Stimulated activated CD4-positive, alpha-beta T cell treated with anti-CD3 and anti-CD28 coated beads, TNF-alpha, amount 100 ng/mL, for 24 hours (primary cell): ENCODE measurements at places on chromosomes 1 and 21.

DNA sequence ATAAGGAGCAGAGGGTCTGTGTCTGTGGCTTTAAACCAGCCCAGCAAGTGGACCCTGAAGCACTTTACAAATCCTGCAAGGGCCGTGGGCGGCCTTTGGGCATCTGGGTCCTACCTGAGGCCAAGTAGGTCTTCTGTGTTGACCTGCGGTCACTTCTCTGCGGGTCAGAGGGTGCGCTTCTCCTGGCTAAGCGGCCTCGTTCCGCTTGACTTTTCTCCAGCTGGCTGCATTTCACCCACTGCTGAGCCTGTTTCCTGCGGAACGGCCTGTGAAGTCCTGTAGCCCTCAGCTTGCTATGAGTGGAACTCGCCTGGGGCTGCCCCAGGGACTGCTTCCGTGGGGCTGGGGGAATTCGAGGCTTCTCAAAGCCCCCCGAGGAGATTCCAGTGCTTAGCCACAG is 43.3 kb downstream of the SLC37A1 start:
- no peak for DNase-seq

DNA sequence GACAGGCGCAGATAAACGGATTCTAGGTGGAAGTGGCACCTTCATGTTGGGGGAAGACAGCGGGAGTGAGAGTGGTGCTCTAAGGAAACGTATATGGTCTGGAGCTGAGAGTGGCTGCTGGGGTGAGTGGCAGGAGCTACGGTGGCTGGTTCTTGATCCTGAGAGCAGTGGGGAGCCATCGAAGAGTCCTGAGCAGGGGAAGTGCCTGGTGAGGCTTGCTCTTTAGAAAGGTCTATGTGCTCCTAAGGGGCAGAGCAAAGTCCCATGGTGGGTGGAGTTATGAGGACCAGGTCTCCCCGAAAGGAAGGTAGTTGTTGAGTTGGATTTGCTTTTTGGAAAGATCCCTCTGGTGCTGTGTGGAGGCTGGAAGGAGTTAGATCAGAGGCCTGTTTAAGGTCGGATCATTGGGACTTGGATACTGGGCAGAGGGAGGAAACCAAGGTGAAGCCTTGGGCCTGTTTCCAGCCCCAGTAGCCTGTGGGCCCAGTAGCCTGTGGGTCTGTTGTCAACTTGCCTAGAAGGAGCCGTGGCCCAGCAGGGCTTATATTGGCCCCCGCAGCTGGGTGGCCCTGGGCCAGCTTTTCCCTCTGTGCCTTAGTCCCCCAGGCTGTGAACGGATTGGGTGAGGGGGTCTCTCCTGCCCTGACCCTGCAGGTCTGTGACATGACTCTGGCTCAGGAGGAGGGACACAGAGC is 33.0 kb downstream of the ACOT11 start:
- DNase-seq: no peak

DNA sequence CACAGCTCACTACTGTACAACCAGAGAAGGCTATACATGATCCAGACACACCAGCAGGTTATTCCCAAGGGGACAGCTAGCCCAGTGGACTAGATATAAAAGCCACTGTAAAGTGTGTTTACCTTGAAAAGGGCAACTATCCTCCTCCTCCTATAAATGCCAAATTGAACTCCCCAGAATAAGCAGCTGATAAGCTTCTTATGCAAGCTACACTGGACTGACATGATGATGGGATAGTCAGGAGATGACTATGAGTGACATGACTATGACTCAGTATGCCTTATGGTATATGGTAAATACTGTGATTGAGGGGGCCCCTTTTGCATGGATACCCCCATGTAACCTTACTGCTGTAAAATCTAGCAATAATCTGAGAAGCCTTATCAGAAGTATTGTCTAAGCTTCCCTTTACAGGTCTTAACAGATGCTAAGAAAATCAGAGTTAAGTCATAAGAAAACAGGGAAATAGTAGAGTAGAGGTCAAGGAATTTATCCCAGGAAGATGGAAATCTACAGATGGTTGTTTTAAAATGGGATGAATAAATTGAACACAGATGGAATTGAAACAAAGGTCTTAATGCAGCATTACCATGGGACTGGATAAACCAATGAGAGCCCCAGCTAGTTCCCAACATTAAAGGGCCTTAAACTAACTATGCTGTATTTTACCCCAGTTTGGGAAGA is 55.8 kb downstream of the TRIM33 start:
- no peak for DNase-seq

GRCh38 chr1:8113262-8114220 is 87.4 kb upstream of the ERRFI1 start:
- DNase-seq: no peak

DNA sequence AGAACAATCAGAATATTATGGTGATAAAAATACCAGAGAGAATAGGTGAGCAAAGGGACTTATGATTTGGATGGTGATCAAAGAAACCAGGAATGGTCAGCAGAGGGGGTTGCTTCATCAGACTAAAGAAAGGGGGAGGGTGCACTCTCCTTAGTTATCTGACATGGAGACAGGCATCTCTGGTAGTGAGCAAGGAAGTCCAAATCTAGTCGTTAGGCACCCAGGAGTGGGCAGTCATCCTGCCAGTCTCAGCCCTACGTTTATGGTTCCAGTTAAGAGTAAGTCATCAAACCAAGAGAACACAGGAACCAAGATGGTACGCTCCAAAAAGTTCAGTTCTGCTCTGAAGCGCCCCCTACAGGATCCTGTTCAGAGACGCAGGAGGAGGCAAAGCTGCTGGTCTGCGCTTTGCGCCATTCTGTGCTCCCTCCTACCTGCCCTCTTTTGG is 28.6 kb downstream of the EBNA1BP2 start:
- no peak for DNase-seq

DNA sequence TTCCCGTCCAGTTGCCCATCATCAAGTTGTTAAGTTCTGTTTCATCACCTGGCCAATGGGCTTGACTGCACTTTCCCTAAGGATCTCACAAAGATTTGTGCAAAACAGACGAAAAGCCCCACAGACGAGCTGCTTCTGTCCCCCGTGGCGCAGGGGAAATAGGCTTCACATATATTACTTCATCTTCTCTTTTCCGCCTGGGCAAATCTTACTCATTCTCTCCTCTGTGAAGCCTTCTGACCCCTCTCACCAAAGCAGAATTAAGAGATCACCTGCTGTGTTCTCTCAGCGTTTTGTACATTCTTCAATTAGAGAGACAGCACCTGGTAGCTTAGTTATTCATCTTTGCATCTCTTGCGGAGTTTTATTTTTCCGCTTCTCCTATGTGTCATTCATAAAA is 129.8 kb downstream of the IGSF21 start:
- DNase-seq: no peak

DNA sequence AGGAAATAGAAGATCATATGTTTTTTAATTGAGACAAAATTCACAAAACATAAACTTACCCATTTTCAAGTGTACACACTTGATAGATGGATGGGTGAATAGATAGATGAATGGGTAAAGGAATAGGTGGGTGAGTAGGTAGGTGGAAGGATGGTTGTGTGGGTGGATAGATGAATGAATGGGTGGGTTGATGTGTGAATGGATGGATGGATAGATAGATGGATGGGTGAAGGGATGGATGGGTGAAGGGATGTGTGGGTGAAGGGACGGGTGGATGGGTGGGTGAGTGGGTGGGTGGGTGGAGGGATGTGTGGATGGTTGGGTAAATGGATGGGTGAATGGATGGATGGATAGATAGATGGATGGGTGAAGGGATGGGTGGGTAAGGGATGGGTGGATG is 86.1 kb upstream of the KCND3 start:
- DNase-seq: no peak

DNA sequence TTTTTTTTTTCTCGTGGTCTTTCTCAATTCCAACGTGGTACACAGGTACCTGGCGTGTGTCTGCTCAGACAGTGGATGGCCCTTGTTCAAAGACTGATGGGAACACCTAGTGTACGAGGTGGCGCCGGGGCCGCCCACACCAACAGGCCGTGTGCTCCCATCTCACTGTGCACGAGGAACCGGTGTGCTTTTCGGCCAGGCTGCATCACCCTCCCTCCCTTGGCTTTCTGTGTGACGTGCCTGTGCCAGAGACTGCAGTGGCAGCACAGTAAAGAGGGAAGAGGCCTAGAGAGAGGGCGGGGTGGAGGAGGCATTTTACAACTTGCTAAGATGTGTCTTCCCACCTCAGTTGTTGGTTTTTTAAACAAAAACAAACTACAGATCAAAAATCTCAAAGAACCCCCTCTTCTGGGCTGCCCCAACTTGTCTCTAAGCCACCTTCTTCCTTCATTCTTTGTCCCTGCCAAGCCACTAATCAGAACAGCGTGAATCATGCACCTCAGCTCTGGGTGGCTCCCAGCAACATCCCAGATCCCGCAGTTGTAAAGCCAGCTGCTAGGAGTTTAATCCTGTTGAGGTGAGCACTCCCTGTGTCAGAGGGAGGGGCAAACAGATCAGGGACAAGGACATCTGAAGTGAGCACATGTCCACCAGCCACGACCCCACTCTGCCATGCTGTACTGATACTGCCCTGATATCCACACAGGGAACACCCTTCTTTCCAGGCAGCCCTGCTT is 20.7 kb downstream of the IRF2BP2 start:
- DNase-seq: no peak

DNA sequence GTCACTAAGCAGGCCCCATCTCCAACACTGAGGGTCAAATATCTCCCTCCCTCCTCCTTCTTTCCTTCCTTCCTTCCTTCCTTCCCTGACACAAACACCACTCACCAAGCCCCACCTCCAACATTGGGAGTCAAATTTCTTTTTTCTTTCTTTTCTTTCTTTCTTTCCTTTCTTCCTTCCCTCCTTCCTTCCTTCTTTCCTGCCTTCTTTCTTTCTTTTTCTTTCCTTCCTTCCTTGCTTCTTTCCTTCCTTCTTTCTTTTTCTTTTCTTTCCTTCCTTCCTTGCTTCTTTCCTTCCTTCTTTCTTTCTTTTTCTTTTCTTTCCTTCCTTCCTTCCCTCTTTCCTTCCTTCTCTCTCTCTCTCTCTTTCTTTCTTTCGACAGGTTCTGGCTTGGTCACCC is 79.2 kb upstream of the ETS2 start:
- DNase-seq: no peak

DNA sequence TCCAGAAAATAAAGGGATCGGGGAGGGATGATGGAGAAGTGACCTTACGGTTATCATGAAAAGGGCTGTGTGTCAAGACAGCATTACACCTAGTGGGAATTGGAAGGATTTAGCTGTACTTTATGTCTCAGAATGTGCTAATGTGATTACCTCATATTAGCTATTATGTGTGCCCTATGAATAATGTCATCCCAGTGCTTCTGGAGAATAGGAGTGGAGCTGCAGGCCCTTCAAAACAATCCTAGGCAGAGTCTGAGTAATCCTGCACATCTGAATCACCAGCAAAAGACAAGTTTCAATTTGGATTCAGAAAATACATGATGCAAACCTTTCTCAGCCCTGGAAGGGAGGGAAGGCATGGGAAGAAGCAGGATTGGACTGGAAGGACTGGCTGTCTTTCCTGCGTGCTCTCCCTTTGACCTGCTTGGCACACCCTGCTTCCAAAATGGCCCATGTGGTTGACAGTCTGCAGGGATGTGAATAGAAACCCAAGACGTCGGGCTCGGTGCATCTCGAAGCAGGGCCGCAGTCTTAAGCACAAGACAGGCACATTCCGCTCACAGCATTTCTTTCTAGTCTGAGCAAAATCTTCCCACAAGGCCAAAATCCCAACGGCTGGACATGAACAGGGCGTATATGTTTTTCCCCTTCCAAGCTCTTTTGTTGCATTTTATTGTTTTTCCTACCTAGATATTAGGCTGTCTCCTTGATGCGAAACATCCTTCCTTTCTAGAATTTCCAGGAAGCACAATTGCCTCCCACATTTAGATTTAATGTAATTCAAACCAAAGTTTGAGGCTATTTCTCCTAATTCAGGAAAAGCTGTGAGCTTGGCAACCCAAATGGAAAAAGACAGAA is 54.3 kb upstream of the TARBP1 start:
- no peak for DNase-seq

- DNase-seq: peak; percentile 41
Observed at GRCh38 chr1:235910357-235911299, 43.9 kb upstream of the LYST start.

- DNase-seq: no peak
Observed at GRCh38 chr1:212606395-212607205, 2.0 kb upstream of the ATF3 start.

DNA sequence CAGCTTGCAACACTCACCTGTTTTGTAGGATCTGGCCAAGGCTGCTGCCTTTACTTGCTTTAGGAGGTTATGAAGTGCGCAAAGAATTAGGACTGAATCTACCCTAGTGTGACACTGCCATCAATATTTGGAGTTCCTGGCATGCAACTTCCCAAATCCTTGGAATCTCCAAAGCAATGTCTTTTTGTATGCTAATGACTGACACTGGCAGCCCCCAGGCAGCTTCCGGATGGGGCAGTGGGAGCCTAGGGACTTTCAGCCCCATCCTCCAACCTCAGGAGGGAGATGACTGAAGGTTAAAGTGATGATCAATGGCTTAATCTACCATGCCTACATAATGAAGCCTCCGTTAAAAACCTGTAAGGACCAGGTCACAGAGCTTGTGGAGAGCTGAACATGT is 5.5 kb downstream of the RCC2 start:
- no peak for DNase-seq

DNA sequence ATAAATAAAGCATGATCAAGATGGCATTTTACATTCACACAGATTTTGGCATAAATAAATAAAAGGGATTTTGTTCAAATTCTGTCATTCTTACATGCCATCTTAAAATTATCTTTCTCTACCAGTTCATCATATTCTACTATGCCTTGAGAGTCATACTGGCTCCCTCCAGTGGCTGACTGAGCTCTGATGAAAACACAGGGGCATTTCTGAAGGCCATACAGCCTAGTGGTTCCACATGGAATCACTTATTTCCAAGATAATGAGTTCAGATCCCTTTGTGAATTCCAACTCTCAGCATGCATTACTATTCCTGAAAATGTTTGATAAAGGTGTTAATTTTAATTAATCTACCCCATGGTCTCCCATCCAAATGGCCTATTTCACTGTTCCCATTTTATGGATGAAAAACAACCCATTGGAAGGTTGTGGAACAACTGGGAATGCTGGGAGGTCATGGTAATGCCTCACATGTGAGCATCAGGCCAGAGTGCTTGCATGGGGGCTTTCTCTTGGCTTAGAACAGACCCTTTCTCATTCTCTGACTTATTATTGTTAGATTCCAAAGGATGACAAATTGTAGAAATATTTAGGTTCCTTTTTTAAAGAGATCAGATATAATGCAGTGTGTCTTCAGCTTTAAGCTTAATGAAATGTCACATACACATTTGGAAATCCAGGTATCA is 622.4 kb upstream of the PKN2 start:
- no peak for DNase-seq

GRCh38 chr1:30110846-30111245 is 612.5 kb downstream of the MATN1 start:
- DNase-seq: no peak
